ENCODE measurements at places on chromosomes 4 and X.

- no peak for DNase-seq
Observed at GRCh38 chr4:3834663-3835521, 68.7 kb downstream of the ADRA2C start.

DNA sequence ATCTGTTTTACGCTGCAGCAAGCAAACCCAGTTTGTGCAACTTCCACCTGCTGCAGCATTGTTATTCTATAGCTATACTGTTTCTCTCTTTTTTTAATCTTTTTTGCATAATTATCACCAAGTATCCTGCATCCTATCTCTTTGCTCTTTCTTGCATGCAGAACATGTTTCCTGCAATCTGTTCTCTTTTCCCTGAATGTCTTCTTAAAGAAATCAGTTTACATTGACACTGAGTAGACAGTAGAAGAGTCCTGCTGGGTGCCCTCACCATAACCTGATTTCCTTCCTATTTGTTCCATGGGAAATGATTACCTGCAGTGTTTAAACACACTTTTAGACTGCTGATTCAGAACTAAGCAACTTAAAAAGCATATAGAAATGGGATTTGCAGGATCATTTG is 964.7 kb downstream of the PCDH19 start:
- DNase-seq, result no peak

DNA sequence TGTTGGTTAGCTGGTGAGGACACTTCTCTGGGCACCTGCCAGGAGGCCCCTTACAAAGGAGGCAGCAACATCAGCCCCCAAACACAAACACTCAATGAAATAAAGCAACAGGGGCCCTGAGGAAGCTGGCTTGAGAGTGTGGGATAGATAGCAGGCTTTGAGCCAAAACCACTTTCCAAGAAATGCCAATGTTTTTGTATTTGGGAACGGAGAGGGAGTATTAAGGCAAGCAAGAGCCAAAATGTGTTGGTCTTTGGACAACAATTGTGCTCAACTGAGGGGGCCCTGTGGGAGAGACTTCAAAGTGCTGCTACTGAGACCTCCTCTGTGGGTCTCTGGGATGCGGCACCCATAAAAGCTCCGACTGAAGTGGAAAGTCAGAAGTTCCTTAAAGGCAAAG is 41.0 kb downstream of the RAI2 start:
- DNase-seq, result no peak

GRCh38 chrX:153361781-153362397 is 27.9 kb downstream of the ZNF275 start:
- DNase-seq, result no peak

DNA sequence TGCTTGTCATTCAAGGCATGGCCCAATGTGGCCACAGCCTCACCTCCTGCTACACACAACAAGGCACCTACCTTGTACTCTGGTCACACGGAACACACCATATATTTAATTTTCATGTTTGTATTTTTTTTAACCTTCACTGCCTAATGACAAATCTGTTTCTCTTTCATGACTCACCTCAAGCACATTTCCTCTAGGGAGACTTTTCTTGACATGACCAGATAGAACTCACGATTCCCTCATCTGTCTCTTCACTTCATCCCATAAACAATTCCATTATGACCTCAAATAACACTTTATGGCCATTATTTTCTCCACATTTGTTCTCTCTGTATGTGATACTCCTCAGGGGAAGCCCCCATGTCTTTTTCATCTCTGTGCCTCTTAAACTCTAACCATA is 11.1 kb downstream of the DRP2 start:
- DNase-seq, result no peak

DNA sequence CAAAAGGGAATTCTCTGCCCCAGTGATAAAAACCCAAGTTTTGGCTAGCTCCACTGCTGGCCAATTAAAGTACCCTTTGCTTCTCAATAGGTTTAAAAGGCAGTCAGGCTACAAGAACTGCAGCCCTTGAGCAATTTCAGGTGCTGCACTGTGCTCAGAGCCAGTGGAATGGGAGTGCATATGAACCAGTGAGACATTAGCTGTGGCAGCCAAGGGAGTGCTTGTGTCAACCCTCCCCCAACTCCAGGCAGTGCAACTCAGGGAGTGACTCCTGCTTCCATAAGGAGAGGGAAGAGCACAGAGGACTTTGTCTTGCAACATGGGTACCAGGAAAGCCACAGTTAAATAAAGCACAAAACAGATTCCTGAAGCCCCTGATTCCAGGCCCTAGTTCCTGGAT is 61.6 kb upstream of the VAMP7 start:
- no peak for DNase-seq

GRCh38 chr4:2182994-2183393 is 58.9 kb downstream of the HAUS3 start:
- DNase-seq, result no peak

DNA sequence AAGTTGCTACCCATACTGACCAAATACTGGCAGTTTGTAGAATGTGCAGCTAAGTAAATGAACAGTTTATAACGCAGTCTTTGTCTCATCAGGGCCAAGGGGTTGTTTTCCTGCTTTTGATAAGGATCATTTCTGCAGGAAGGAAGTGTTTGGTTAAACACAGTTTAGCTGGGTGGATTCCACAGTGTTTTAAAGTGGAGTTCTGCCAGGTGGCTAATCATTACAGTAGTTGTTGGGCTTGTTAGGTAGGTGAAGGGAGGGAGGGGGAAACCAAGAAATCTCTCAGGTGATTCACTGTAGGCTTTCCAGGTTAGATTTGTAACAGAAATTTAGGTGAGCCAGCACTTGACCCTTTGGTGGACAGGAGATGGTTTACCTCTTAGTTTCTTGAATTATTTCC is 58.1 kb downstream of the FNIP2 start:
- DNase-seq, result no peak

DNA sequence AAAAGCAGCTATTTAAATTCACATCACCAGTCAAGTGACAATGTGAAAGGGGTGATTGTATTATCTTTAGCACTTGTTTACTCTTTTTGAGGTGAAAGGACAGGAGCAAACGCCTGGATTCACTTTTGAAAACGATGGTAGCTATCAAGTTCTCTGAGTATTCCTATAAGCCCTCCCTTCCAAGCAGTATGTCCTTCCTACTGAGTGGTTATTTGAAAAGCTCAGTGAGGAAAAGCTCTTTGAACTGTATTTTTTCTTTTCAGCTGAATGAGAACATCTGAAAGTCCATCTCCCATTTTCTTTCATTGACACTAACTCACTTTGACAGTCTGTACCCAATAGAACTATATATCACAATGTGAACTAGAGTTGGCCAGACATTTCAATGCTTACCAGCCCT is 9.1 kb upstream of the CTSO start:
- no peak for DNase-seq

GRCh38 chr4:153809916-153810810 is 21.3 kb upstream of the SFRP2 start:
- DNase-seq, result no peak

GRCh38 chrX:11881485-11882170 is 123.6 kb downstream of the MSL3 start:
- no peak for DNase-seq

DNA sequence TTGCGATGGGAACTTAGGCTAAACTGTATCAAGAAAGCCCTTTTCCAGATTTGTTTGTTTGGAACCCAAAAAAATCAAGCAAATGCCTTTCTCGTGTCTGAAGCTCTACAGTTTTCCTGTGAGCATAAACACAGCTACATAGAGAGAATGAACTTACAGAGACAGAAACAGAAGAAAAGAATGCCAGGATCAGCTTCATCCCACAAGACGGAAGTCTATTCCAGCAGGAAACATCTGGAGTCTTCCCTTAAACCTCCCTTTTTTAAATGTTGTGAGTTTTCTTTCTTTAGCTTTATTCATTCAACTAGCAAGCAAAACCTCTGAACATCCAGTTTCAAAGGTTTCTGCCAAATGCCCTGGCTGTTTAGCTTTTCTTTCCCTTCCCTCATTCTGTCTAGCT is 32.6 kb upstream of the ZFP42 start:
- DNase-seq, result no peak

DNA sequence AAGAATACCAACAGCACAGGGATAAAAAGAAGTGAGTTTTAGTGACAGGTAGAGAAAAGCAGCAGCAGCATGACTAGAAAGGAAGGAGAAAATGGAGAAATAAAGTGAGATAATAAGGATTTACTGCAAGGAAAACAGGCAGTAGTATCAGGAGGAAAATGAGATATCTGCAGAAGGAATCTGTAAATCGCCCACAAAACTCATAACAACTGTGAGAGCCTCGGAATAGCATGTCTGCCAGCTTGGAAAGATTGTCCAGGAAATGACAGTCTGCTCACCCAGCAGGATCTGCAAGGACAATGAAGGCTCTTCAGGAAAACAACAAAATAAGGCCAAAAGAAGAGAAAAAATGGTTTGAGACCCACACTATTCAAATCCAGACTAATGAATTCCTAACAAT is 47.4 kb downstream of the CXXC4 start:
- no peak for DNase-seq

DNA sequence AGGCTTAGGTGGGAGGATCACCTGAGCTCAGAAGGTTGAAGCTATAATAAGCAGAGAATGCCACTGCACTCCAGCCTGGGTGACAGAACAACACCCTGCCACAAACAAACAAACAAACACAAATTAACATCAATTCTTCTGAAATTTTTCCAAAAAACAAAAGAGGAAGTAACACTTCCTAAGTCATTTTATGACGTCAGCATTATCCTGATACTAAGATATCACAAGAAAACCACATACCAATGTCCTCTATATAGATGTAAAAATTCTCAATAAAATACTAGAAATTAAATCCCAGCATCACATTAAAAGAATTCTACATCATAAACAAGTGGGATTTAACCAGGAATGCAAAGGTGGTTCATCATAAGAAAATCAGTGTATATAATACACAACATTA is 64.4 kb upstream of the STK26 start:
- DNase-seq, result no peak

DNA sequence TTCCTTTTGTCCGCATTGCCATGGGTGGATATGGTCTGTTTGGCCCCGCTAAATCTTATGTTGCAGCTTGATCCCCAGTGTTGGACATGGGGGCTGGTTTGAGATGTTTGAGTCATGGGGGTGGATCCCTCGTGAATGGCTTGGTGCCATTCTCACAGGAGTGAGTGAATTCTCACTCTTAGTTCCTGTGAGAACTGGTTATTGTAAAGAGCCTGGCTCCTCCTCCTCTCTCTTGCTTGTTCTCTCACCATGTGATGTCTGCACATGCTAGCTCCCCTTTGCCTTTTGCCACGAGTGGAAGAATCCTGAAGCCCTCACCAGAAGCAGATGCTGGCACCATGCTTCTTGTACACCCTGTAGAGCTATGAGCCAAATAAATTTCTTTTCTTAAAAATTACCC is 22.6 kb upstream of the STBD1 start:
- no peak for DNase-seq

- DNase-seq, result no peak
Observed at GRCh38 chrX:29435396-29435795, 780.0 kb upstream of the MAGEB2 start.

- no peak for DNase-seq
Observed at GRCh38 chr4:45036677-45037076, 310.3 kb upstream of the GNPDA2 start.

- no peak for DNase-seq
Observed at GRCh38 chrX:13257223-13258051, 62.4 kb downstream of the ATXN3L start.

DNA sequence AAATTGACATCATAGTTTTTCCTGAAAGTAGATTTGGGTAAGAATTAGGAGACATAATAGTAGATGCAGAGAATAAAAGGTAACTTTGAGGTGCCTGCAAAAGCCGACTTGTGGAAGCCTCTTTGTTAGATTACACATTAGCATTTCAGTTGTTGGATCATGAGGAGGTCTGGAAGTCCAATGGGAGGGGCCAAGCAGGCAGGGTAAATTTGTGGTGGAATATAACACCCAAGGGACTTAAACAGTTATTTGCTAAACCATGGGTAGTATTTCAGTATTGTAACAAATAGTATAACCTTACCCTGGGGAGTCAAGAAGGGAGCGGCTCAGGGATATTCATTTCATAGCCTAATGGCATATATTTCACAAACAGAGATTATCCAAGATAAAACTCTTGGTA is 810.7 kb upstream of the AMOT start:
- no peak for DNase-seq

DNA sequence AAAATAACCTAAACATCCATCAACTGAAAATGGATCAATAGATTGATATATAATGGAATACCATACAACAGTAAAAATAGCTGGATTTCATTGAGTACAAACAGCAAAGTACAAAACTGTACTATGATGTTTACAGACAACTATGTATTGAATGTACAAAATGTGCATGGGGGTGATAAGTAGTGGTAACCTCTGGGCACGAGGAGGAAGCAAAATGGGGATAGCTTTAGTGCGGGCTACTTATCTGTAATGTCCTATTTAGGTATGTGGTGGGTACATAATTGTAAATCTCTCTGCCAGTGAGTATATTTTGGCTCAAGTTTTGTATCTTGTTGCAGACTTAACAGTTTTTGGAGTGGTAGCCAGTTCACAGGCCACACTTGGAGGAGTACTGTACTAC is 123.6 kb downstream of the STAG2 start:
- no peak for DNase-seq
